ENCODE measurements at places on chromosomes 13 and 19.

- no peak for DNase-seq
Observed at GRCh38 chr19:41543582-41543981, 32.4 kb upstream of the CEACAM21 start.

GRCh38 chr19:29380581-29380980 lies 145.2 kb upstream of the VSTM2B start:
- no peak for DNase-seq

- peak; percentile 95 for DNase-seq
Observed at GRCh38 chr19:45523642-45524256, 16.5 kb downstream of the VASP start.

- DNase-seq, result no peak
Observed at GRCh38 chr19:6773323-6773931, 919 bp downstream of the VAV1 start.

- no peak for DNase-seq
Observed at GRCh38 chr13:53778937-53779336, 750.3 kb downstream of the OLFM4 start.

- no peak for DNase-seq
Observed at GRCh38 chr19:42129399-42130253, 2.6 kb downstream of the POU2F2 start.
